ENCODE measurements at places on chromosomes 5 and 9. TPM values are rescaled to one million over a fixed set of nuclear protein-coding genes. Genes with fewer than 3 reads are reported as not detected.
A peak's percentile ranks its signal among the peaks of the same experiment; 100 is the strongest.

DNA sequence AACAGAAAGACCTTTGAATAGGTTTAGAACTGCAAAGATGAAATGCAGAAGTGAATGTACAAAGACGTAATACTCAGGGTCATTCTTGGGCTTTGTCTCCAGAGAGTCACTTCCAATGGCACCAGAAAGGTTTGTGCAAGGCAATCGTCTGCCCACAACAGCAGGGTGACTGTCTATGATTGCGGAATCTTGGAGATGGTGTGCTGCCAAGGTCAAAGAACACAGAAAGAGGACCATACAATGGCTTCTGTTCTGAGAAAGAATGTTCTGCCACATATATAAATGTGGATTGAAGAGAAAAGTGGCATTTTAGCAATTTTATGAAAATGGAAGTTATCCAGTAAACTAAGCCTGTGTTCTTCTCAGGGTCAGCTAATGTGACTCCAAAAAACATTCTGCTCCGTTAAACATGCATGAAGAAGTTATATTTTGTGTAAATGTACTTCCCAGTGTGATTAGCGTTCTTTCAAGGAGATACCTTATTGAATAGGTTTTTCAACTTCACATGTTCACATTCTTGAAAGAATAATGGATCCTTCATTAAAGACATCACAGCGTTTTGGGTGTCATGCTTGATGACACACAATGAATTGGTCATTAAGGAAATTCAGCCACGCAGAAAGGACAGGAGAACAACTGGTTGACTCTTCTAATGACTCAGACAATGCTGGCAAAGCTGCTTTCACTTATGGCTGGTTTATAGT lies 73.4 kb upstream of the CDH6 start:
- DNase-seq = peak; percentile 8

GRCh38 chr5:177134697-177135225 lies 1.2 kb downstream of the NSD1 start:
- no peak for DNase-seq

The PPP2R2B gene
- 0.08 TPM for polyA plus RNA-seq

- no peak for DNase-seq
Measured at GRCh38 chr9:61667559-61668121, 477.8 kb downstream of the SPATA31A7 start.

- DNase-seq = peak; percentile 98
Measured at GRCh38 chr5:1477341-1477740, 32.1 kb upstream of the SLC6A3 start.

GRCh38 chr9:104905153-104905901 lies 22.6 kb downstream of the ABCA1 start:
- no peak for DNase-seq

DNA sequence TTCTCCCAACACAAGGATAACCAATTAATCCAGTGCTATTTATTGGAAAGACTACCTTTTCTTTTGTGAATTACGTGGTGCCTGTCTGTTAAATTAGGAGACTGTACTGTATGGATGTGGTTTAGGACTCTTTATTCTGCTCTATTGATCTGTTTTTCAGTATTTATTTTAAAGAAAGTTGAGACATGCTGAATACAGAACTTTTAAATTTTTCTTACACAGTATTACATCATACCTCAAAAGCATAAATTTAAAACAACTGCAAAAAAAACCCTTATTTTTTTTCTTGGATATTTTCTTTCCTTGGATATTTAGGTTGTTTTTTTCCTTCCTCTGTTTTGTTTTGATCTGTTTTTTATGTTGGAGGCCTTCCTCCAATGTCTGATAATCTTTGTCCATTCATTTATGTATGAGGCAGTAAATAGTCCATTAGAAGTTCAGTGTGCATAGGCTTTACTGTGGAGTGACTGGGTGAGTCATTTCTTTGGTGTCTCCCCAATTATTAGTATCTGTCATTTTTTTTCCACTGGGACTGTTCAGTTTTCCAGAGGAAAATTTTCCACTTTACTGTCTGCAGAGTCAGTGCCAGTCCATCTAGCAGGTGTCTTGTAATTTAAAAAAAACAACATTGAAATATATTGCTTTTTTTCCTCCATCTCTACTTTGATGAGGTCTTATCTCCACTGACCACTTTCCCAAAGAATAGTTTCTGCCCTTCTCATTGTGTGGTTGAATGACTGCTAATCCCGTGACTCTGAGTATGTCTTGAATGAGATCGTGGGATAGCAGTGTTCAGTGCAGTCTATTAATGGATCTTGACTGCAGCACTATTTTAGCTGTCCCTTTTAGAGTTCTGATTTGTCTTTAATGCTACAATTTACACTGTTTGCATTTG lies 15.2 kb downstream of the CYSTM1 start:
- no peak for DNase-seq

DNA sequence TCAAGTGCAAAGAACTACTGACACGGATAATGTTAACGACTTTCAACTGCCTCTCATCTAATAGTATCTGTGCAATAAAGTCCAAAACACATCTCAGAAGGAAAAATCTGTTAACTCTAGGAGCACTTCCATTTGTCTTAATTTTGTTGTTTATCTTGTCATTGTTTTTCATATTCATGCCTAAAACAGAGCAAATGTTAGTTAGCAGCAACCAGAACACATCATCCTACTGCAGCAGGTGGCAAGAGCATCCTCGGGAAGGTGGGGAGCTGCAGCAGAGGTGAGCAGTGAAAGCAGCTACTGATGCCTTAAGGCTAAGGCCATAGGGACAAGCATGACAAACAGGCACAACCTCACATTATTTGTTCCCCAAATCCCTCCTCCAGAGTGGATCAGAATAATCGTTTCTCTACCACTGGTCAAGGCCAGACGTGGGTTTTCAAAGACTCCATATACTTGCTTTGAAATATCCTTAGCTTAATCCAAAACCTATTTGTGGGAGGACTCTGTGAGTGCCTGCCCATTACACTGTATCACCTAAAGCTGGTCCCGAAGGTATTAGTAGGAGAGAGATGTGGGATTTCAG lies 1.0 kb downstream of the HMGCS1 start:
- DNase-seq = no peak

The F2RL2 gene
- not detected for polyA plus RNA-seq

DNA sequence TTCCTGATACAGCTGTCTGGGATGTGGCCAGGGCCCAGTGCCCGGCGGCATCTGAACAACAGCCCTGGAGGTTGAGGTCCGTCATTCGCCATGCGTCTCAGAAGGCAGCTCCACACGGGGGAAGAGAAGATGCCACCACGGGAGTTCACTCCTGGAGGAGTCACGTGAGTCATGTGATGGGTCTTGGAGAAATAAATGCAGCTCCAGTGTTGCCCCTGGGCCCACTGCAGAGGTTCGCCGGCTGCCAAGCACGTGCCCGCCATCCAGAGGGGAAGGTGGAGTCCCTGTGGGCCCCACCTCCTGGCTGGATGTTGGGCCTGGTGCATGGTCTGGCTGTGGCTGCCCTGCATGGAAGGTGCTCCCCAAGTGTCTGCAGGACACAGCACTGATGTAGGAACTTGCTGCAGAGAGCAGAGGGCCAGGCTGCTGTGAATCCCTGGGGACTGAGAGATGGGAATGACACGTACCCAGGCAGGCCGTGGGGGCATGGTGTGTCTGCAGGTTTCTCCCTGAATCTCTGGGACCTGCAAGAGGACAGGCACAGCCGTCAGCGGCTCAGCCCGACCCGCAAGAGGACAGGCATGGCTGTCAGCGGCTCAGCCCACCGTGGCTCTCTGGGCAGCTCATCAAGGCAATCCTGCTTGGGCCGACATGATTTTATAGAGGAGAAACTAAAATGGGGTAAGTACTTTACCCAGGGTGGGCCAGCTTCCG lies 418.3 kb upstream of the IRX4 start:
- no peak for DNase-seq

DNA sequence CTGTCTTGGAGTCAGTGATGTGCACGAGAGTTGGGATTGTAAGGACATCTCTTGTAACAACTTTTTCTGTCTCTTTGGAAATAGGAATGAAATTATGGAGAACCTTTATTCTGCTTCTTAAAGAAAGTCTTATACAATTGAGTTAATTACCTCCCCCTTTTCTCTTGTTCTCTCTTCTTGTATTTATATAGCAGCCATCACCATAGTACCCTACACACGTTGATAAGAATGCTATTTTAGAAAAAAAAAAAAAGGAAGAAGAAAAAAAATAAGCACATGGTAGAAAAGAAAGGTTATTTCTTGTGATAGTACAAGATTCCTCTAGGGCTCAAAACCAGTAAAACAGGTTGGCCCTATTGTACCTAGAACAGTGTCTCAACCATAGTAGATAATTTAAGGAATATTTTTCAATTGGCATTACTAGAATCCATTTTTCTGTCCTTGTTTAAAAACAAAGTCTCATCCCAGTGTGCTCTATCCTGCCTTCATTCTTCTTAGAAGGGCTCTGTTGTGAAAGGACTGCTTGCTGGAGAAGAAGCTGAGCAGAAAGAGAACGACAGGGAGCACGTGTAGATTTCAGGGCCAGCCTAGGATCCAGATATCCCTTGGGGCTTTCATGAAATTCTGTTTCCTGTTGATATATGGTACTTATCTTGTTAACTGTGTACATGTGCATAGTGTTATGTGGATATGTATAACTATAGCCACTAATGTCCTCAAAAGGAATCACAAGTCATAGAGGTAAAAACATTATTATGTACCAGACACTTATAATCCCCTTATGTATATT lies 392.3 kb upstream of the MEF2C start:
- no peak for DNase-seq

- DNase-seq = no peak
Measured at GRCh38 chr5:119795768-119796167, 166.4 kb downstream of the FAM170A start.

DNA sequence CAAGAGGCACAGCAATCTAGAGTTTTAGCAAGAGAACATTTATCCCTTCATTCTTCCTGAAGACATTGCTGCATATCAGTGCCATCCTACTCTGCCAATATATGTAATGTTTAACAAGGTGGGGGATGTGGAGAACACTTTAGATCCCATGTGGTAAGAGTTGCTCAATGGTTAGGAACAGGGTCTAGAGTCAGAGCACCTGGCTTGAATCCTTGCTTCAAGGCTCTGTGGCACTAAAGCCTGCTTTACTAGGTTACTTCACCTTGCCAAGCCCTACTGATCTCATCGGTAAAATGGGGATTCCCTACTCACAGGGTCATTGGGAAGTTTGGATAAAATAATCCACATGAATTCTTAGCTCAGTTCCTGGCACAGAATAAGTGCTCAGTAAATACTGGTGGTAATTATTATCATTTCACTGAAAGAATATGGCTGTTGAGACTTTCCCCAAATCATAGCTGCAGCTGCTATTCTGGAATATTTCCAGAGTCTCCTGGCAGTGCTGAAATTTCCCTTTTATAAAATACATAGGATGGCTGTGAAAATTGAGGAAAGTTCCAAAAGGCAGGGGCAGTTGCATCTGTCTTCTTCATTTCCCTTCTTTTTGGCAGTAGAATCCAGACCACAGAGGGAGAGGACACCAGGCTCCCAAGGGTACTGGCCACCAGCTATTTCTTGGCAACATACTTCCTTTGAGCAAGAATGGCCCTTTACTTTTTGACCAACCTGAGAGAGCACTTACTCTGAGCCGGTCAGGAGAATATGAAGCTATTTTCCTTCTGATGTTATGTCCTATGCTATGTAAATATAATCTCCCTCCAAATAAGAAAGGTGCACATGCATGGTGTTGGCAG lies 142.8 kb downstream of the PALM2AKAP2 start:
- no peak for DNase-seq

The CDC20B gene
- polyA plus RNA-seq = not detected

- DNase-seq = peak; percentile 77
Measured at GRCh38 chr9:105694190-105694847, at the start of gene TMEM38B. TSS of gene TMEM38B (plus strand) at chr9:105694541. CDS start at chr9:105694661, 120 bp downstream.

The SLC4A9 gene
- polyA plus RNA-seq = 0.28 TPM

DNA sequence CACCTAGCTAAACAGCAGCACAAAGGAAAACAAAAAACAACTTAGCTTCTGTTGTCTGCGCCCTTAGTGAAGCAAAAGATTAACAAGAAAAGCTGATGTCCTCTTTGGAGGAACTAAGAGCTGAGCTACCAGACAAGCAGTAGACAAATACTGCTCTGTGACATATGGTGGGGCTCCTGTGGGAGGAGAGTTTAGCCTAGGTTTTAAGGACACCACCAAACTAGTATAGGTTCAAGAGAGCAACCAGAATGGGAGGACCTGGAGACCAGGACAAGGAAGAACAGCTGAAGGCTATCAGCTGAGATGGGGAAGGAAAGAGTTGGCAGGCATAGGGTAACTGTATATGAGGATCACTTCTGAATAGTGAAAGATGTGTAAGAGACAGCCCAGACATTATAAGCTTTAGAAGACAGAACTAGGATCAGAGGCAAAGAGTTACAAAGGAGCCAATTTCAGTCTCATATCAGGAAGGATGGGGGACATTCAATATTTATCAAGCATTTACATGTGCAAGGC lies 27.2 kb downstream of the FBXW2 start:
- DNase-seq = no peak

DNA sequence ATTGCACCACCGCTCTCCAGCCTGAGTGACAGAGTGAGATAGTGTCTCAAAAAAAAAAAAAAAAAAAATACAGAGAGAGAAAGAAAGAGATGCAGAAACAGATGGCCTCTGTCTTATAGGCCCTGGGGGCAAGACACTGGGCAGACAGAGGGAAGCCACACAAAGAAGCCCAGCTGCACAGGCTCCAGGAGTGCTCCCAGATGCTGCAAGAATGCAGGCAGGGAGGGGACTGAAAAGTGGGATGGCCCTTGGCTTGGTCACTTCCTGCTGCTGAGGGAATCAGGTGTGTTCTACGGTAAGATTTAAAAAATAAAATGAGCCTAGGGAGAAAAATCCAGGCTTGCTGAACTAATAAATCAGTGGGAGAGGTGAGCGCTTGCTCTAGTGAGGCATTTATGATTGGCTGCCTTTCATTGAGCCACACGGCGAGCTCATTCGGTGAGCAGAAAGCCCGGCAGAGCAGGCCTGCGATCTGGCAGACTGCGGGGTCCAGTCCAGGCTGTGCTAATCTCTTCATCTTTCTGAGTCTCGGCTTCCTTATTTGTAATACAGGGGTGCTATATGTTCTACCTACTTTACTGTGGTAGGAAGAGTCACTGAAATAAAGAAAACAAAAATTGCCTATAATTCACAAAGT lies 80.6 kb downstream of the RAD23B start:
- no peak for DNase-seq

- DNase-seq = no peak
Measured at GRCh38 chr5:111748304-111748763, 8.7 kb downstream of the NREP start.

The GRAMD2B gene
- polyA plus RNA-seq = 0.53 TPM

- no peak for DNase-seq
Measured at GRCh38 chr5:140015706-140016105, 27.4 kb downstream of the NRG2 start.

The SPATA31A3 gene
- polyA plus RNA-seq = not detected

GRCh38 chr5:74177961-74178360 lies 462.6 kb downstream of the ENC1 start:
- DNase-seq = no peak

DNA sequence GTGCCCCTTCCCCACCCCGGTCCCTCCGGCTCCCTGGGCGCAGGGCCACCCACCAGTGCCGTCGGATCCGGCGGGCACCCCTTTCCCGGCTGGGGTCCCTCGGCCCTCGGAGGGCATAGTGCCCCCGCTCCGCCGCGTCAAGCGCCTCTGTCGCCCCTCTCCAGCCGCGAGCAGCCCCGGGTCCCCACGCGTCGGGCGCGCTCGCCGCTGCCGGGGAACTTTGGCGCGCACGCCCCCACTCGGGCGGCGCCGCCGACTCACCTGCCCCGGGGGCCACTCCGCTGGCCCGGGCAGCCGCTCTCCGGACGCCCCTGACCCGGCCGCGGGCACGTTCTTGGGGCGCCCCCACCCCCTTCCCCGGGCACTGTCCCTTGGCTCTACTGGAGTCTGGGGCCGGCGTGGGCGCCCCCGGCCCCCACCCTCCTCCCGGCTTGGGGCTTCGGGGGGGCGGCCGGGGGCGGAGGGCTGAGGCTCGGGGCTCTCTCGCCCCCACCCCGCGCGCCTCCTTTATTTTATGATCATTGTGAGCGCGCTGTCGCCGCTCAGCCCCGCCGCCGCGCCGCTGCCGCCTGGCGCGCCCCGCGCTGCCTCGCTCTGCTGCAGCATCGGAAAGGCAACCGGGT lies 1.1 kb upstream of the FAM78A start:
- no peak for DNase-seq

All from CD14-positive monocyte (primary cell).